ENCODE measurements at places on chromosomes 2 and 18.
A peak's percentile ranks its signal among the peaks of the same experiment; 100 is the strongest.

GRCh38 chr2:207467716-207468347, 61.9 kb upstream of the CREB1 start:
- no peak for DNase-seq

- no peak for DNase-seq
These were observed 67.4 kb upstream of the ACVR1C start for GRCh38 chr2:157696036-157696435.

GRCh38 chr2:20723543-20723942, 56.6 kb downstream of the GDF7 start:
- DNase-seq, result no peak

DNA sequence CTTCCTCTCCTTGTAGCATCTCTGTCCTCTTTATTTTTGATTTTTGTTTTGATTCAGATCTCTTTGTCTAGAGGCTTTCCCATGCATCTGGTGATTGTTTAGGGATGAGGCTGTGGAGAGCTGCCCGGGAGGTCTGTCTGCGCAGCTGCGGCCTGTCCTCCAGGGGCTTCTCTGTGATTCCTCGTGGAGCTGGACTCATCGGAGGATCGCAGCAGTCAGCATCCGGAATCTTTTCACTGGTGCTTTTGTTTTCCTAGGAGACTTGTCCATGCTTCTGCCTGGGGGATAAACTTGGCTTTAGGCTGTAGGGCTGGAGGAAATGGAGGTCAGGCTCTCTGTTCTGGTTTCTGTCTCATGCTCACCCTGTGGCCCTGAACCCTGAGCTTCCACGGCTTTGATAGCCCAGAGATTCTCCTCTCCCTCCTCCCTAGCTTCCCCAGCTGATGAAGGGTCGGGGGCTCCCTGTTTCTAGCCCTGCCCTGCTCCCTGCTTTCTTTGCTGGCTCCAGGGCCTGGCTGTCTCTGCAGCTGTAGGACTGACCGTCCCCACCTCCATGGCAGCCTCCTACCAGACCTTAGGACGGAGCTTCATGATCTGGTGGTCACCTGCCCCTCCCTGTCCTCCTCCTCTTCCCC, 35.5 kb downstream of the ZNF532 start:
- no peak for DNase-seq

- DNase-seq, result peak; percentile 9
These were observed 12.8 kb upstream of the ARL5A start for GRCh38 chr2:151841047-151841424.

GRCh38 chr18:6830916-6831315, 101.4 kb downstream of the ARHGAP28 start:
- DNase-seq, result no peak

DNA sequence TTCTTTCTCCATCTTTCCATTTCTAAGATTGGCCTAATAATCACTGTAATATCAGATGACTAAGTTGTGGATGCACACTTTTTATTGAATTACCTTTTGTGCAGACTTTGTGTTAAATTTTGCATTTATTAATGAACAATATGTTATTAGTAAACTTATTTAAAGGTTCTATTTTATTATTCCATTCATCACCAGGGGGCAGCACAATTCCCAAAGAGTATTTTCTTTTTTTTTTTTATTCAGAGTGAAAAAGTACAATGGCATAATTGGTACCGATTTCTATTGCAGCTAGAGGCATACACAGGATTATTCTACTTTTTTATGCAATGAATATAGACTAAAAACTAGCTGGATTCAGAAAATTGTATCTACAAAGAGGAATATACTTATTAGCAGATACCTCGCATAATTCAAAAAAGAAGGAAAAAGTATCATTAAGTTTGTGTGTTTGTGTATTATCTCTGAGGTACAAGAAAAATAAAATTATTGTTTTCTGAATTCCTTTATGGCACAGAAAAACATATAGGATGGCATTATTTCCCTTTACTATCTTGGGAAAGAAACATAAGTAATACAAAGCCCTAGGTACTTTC, 390.6 kb downstream of the ERBB4 start:
- DNase-seq, result peak; percentile 16
